ENCODE measurements at places on chromosomes 11 and 22. TPM values are rescaled to one million over a fixed set of nuclear protein-coding genes. Genes with fewer than 3 reads are reported as not detected.

Gene DMC1
- 0.28 TPM for total RNA-seq

DNA sequence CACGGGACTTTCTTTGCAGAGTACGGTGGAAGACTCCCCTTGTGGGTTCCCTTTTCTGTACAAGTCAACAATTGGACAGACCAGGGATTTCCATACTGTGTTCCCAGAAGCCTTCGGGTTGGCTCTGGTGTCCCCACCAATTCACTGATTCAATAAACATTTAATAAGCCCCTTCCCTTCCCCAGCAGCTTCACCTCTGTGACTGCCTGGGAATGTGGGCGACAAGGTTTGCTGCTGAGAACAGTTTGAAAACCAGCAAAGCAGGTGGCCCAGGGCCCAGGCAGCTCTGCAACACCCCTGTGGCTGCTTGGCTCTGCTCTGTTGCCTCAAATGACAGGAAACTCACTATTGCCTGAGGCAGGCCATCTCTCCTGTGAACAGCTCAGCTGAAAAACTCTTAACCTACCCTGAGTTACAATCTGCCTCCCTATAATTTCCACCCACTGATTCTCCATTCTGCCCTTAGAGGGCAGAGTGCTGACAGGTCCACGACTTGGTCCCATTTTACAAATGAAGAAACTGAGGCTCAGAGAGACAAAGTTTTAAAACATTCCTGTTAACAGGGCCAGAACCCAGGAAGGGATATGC is 10.4 kb downstream of the ADORA2A start:
- no peak for DNase-seq

- no peak for DNase-seq
Measured at GRCh38 chr22:39908136-39908535, 7.3 kb downstream of the GRAP2 start.

GRCh38 chr11:34997952-34998528 is 81.6 kb downstream of the PDHX start:
- DNase-seq: peak; percentile 47

DNA sequence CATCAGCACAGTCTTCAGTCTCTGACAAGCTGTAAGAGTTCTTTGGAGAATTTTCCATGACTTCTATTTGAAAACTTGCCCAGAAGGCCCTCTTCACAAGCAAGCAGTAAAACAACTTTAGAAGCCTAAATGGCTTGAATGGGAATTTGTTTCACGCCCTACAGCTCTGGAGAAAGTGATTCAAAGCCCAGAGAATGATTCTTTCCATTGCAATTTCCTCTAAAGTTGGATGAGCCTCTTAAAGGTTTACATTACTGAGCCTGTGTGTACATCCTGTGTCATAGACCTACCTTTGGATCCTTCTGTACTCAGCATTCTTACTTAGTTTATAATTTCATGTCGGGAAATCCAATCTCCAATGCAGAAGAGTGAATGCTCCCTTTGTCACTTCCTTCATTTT is 6.8 kb upstream of the OR8B3 start:
- DNase-seq: no peak

Gene SH3BP1
- total RNA-seq: not detected

Gene KDM4E
- total RNA-seq: not detected
